ENCODE measurements at places on chromosomes 1 and 21.

GRCh38 chr1:63322114-63322943, at the start of gene FOXD3:
FOXD3 (plus strand) TSS chr1:63322567; CDS start chr1:63323059, 492 bp downstream.
- DNase-seq = no peak

DNA sequence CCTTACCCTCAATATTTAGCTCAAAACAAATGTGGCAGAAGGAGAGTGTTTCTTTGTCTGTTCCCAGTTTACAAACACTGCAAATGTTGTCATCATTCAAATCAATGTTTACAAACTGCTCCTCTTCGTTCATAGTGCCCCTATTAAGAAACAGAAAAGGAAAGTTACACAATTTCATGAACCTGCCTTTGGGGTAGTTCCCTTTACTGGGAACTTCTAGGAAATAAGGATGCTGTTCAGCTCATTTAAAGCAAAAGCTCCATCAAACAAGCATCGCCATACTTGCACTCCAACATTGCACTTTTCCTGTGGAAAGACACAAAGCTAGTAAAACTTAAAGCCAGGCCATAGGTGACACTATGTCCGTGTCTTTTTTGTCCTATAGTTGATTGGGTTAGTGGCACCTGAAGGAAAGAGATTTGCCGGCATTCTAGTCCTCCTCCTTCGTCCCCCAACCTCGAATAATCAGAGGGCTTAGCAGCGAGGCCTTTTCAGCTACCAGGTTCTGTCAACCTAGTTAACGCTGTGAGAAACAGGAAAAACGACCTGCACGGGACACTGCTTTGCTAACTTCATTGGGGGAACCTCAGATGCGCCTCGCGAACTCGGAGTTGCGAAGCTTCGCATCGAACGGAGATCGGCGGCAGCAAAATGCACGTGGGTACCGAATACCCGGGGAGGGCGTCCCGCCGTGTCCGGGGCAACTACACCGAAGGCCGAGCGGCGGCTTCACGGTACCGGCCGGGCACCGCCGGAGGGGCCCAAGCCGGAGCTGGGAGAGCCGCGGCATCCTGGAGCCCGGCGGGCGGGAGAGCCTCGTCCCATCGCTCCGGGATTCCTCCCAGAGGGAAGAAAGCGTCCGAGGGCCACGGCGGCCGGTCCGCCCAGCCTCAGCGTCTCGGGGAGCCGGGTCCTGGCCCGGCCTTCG, 706 bp downstream of the C21orf91 start:
- DNase-seq = no peak

GRCh38 chr1:203492082-203492747, 1.7 kb upstream of the OPTC start:
- DNase-seq = no peak

DNA sequence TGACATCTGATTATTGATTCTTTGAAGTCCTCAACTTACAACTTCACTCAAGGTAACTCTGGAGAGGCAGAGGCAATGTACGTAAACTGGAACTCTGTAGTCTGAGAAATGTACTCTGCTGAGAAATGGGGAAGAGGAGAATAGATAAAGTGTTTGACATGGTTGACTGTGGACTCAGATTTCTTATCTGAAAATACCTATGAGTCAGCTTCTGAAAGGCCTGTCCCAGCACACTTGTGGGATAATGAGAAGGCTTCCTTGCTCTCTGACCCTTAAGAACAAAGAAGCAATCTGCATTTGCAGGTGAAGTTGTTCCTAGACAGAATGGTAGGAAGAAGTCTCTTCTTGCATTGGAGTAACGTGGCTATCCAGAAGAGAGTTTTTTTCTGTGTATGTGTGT, 1573.5 kb downstream of the BRINP3 start:
- DNase-seq = no peak

GRCh38 chr1:54294887-54295286, 94.9 kb downstream of the MRPL37 start:
- DNase-seq = no peak

- DNase-seq = peak; percentile 52
Observed at GRCh38 chr1:59672851-59673572, 141.7 kb upstream of the HOOK1 start.
